Left colon (tissue), 2 donors: ENCODE measurements at places on chromosomes 2 and 18. TPM values are rescaled to one million over a fixed set of nuclear protein-coding genes. Genes with fewer than 3 reads are reported as not detected.

The FTCDNL1 gene
- total RNA-seq = 1.4 TPM

The KIF1A gene
- total RNA-seq = 2.1 TPM

The ABCB11 gene
- total RNA-seq = 4.1 TPM

The BCL11A gene
- total RNA-seq = 29.0 TPM

The NIF3L1 gene
- 19.5 TPM for total RNA-seq

DNA sequence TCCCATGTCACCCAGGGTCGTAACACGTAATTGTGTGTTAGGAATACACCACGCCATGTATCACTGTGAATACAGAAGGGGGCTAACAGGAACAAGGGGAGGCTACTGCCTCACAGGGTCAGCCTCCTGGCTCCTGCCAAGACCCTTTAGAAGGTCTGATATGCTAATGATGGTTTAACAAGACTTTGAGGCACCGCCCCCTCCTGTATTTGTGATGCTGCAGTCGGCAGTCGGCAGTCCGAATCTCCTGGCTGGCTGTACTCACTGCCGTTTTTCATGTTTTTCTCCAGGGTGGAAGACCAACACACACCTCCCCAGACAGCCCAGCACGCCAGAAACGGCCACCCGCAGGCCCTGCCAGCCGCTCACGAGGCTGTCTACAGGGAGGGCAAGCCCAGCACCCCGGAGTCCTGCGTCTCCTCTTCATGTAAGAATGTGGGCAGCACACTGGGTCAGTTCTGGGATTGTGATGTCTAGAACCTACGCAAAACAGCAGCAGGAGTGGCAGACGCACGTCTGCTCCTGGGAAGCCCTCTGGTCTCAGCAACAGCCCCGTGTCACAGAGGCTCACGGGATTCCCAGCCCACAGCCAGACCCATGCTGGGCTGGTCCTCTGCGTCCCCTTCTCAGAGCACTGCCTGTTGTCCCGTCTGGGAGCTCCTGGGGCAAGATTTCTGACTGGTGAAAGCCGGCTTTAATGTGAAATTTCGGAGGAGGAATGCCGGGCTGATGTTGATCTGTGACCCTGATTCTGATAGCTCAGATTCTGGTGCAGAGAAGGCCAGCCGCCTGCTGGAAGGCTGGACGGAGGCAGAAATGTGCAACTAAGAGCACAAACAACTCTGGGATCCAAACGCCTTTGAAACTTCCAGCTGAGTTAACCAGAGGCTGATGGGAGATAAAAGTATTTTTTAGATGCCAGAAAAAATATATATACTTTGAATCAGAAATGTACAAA, 39.7 kb upstream of the B3GNT7 start:
- peak; percentile 23 for DNase-seq

- DNase-seq = no peak
Observed at GRCh38 chr2:189633392-189633811, 27.9 kb upstream of the ASNSD1 start.

- no peak for DNase-seq
Observed at GRCh38 chr18:59096098-59096789, 43.4 kb upstream of the SEC11C start.

GRCh38 chr2:102269200-102269524, 42.2 kb upstream of the IL1RL1 start:
- DNase-seq = no peak

GRCh38 chr18:4035521-4035920, 419.6 kb downstream of the DLGAP1 start:
- DNase-seq = no peak

- no peak for DNase-seq
Observed at GRCh38 chr2:191311627-191312026, 66.4 kb downstream of the MYO1B start.

DNA sequence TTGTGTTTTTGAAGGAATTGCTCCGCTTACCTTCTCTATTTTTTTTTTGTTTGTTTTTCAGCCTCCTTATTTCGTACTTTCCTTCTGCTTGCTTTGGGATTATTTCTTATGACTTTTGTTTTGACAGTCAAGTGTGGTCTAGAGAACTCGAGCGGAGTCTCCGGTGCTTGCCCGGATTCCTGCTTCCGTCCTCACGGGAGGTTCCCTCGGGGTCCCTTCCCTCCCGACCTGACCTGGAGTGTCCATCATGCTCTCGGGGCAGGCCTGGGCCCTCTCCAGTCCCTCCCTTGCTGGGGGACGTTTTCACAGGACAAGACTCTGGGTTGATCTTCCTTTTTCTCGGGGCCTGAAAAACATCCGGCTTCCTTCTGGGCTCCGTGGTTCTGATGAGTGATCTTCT, 45.9 kb downstream of the CTDP1 start:
- no peak for DNase-seq

- no peak for DNase-seq
Observed at GRCh38 chr2:15806801-15807417, 133.4 kb upstream of the MYCN start.

DNA sequence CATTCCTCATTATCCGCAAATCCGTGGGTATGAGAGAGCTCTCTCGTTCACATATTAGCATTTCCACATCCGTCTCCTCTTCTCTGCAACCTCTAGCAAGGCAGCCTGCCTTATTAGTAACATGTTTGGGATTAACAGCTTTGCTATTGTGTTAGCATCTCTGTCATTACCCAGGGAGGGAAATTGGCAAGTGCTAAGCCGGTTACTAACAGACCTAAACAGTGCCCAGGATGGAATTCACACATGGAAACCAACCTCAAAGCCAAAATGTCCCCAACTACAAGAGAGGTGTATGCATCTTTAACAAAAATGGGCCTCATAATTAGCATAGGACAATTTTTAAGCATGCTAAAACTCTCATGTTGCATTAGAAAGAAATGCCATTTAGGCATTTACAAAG, 309.0 kb upstream of the MEIS1 start:
- no peak for DNase-seq

- DNase-seq = no peak
Observed at GRCh38 chr2:159044804-159045286, 76.4 kb downstream of the TANC1 start.

DNA sequence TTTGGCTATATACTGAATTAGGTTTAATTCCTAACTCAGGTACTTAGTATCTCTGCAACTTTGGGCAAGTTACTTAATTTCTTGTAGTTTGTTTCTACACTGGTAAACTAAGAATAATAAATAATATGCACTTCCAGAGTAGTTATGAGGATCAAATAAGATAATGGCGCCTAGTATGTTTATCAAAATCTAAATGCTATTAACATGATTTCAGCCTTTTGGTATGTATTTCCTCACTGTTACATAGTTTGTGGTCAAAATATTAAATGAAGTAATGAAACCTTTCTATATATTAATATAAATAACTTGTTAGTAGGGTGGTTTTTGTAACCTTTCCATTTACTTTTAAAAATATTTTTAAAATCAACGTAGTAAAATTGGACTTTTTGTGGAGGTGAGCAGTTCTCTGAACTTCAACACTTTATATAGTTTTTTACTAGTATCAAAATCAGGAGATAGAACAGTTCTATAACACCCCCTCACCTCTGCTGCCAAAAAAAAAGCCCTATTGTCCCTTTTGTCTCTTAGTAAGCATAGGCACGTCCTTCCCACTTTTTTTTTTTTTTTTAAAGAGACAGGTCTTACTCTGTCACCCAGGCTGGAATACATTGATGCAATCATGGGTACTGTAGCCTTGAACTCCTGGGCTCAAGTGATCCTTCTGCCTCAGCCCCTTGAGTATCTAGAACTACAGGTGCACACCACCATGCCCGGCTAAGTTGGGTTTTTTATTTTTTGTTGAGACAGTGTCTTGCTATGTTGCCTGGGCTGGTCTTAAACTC, 44.8 kb downstream of the RAB3GAP1 start:
- no peak for DNase-seq

DNA sequence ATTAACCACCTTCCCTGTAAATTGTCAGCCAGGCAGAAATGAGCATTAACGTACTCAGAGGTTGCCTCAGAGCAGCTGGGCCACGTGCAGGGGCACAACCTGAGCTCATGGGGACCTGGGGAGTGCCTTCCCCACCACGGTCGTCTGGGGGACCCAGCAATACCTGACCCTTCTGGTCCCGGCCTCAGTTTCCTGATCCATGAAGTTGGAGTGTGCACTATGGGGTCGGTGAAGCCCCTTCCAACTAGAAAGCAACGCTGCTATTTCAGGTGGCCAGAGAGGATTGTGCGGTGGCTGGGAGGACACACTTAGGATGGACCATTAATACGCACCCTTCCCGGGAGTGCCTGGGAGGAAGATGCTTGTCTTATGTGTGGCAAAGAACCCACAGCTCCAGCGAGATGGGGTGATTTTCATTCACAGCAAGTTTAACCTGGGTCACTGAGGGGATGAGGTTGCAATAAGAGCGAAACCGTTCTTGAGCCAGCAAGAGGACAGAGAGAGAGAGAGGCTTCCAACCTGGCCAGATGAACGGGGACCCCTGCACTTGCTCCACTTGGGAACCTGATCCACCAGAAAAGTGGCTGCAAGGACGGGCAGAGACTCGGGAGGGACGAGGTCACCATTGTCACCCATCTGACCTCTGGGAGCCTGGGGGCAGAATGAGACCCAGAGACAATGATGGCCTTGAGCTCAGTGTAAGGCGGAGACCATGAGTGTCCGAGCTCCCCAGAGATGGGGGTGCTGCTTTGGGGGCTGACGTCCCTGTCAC, 36.2 kb downstream of the NGEF start:
- DNase-seq = no peak

- DNase-seq = no peak
Observed at GRCh38 chr2:239387811-239388210, 13.0 kb downstream of the HDAC4 start.

- no peak for DNase-seq
Observed at GRCh38 chr2:32812316-32812715, 134.4 kb upstream of the LTBP1 start.

DNA sequence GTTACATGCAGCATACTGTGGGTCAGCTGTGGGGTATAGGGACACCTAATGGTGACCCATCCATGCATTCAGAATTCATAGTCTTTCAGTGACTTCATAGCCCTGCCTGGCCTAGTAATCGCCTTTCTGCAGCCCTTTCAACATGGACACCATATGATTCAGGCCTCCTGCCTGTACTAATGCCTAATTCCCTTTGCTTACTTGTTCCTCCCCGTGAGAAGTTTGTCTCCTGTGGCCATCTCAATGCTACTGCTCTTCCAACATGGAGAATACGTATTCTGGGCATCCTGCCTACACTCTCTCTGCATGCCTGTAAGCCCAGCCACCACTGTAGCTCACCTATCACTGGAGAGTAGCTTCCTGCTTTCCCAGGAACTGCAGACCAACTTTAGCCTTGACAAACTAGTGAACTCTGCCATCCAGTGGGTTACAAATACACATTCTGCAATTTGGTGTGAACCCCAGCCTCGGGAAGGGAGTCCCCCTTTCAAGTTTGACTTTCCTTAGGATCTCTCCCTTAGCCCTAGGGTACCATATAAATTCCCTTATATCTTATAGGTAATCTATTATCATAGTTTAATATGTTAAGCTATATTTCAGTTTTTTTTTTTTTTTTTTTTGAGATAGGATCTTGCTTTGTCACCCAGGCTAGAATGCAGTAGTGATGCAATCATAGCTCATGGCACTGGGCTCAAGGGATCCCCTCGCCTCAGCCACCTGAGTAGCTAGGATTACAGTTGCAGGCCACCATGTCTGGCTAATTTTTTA, 22.3 kb downstream of the M1AP start:
- DNase-seq = no peak

DNA sequence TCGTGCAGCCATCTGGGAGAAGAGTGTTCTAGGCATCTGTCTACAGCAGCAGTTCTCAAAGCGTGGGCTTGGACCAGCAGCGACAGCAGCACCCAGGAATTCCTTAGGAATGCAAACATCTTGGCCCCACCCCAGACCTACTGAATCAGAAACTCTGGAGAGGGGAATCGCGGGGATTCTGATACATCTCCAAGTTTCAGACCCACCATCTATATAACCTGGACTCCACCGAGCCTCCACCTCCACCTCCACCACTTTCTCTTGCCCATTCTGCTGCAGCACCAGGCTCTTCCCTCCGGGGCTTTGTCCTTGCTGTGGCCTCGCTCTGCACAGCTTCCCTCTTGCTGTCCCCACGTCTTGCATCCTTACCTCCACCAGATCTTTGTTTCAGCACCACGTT, 256.4 kb downstream of the BCL2 start:
- DNase-seq = no peak

- DNase-seq = no peak
Observed at GRCh38 chr2:56348392-56349210, 164.8 kb downstream of the CCDC85A start.

- no peak for DNase-seq
Observed at GRCh38 chr2:17052001-17052400, 386.4 kb upstream of the CYRIA start.

DNA sequence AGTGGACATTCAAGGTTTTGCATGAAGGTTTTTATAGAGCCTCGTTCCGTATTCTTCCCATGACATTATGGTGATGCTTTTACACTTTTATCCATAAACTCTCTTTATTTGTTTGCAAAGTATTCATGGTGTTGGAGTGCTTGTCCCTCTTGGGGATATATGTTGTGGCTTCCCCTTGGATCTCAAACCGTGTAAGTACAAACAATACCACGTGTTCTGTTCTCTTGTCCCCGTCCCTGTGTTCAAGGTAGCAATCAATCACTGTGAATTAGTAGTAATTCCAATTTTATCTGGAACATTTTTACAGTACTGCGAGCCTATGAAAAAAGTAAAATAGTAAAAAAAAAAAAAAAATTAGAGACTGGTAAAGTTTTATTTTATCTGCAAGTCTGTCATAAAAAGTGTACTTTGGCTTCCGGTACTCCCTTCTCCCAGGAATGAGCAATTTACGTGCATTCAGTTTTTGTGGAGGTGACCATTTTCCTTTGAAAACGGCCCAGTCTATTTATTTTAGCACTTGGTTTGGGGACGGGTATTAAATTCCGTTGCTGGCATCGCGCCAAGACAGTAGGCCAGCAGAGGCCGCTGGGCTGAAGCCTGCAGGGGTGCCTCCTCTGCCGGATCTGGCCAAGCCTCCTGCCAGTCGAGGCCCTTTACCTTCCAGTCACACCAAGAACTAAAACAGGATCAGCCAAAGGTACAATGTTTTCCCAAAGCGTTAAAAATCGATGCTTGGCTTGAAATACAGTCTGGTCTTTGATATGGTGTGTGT, 175.7 kb downstream of the SOCS6 start:
- DNase-seq = peak; percentile 85

DNA sequence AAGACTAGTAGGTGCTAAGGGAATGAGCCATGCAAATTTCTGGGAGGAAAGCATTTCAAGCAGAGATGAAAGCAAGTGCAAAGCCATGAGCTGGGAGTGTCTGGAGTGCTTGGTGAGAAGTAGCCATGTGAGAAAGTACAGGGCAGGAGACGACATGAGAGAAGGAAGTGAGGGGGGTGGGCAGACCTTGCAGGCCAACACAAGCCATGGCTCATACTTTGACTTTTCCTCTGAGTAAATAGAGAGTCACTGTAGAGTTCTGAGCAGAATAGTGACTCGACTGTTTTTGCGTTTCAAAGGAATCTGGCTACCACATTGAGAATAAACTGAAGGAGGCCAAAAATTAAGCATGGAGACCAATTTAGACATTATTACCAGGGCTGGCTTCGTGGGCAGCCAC, 42.2 kb downstream of the SCN2A start:
- no peak for DNase-seq

- DNase-seq = no peak
Observed at GRCh38 chr2:156845806-156846558, 409.8 kb downstream of the GPD2 start.

GRCh38 chr2:229714080-229714735, at the start of gene DNER:
TSS of gene DNER (minus strand) at chr2:229714555. CDS start at chr2:229714423, 132 bp downstream.
- no peak for DNase-seq
